Fibroblast of skin of scalp (primary cell): ENCODE measurements at places on chromosomes 13 and 19.

DNA sequence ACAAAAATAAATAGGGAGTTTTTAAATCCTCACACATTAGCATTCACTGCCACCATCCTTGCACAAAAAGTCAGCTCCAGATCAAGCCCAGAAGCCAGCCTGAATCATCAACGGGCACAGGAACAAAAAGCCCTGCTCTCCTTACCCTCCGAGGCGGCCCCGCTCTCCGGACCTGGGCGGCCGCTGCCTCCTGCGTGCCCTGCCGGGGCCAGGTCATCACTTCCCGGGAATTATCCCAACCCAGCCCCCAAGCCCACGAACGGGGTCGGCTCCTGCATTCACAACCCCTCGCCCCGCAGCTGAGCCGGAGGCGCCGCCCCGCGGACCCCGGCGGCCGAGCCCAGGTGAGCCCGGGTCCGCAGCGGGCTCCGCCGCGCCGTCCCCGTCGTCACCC lies 754 bp downstream of the DNAJB1 start:
- no peak for DNase-seq

DNA sequence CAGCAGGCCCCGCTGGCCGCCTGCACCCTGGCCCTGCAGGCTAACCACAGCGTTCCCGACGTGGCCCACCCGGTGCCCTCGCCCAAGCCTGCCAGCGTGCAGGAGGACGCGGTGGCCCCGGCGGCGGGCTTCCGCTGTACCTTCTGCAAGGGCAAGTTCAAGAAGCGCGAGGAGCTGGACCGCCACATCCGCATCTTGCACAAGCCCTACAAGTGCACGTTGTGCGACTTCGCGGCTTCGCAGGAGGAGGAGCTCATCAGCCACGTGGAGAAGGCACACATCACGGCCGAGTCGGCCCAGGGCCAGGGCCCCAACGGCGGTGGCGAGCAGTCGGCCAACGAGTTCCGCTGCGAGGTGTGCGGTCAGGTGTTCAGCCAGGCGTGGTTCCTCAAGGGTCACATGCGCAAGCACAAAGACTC lies 72.1 kb downstream of the ZNF536 start:
- no peak for DNase-seq

GRCh38 chr13:63381078-63381859 lies 1965.6 kb upstream of the PCDH20 start:
- peak; percentile 1 for DNase-seq

DNA sequence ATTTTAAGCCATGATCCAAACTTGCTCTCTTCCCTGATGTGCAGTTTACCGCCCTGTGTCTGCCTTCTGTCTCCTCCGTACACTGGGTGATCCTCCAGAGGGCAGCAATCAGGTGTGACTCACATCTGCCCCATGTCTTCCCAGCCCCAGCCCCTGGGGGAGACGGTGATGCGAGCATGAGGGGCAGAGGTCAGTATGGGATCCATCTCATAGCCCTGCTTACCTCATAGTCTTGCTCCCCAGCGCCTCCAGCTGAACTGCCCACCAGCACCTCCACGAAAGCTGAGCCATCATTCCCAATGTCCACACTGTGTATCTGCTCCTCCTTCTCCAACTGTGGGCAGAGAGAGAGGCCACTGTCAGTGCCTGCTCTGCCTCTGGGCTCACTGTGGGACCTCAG lies 14.6 kb downstream of the XRCC1 start:
- DNase-seq = no peak

DNA sequence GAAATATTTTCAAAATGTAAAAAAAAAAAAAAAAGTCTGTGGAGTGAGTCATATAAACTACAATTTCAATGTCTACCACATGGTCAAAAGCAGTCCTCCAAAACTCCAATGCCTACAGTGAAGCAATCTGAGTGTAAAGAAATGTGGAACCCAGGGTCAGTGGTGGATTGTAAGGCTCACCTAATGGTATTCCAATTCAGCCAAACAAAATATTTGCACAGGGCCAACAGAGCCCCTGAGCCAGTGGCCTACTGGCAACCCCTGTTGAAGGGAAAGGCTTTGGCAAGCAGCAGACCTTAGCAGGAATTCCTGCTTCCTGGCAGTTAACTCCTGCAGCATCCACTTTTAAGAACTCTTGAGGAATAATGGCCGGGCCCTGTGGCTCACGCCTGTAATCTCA lies 3.4 kb downstream of the DNMT1 start:
- peak; percentile 64 for DNase-seq

- DNase-seq = no peak
Measured at GRCh38 chr19:11375143-11375948, 880 bp downstream of the SWSAP1 start.

DNA sequence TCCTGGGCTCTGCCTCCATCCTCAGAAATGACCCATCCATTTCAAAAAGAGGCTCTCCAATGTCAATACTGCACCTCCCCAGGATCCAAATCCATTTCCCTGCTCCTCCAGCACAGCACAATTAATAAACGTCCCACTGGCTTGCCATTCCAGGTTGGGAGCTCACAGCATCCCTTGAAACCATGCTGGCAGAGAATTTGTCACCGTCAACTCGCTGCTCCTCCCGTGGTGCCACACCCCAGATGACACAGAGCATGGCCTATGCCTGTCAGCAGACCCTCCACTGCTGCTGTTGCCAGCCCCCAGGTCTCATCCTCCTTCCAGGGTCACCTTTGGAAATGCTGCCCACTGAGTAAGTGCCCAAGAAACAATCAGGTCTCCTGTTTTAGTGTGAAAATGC lies 53.0 kb upstream of the UQCRFS1 start:
- DNase-seq = no peak

DNA sequence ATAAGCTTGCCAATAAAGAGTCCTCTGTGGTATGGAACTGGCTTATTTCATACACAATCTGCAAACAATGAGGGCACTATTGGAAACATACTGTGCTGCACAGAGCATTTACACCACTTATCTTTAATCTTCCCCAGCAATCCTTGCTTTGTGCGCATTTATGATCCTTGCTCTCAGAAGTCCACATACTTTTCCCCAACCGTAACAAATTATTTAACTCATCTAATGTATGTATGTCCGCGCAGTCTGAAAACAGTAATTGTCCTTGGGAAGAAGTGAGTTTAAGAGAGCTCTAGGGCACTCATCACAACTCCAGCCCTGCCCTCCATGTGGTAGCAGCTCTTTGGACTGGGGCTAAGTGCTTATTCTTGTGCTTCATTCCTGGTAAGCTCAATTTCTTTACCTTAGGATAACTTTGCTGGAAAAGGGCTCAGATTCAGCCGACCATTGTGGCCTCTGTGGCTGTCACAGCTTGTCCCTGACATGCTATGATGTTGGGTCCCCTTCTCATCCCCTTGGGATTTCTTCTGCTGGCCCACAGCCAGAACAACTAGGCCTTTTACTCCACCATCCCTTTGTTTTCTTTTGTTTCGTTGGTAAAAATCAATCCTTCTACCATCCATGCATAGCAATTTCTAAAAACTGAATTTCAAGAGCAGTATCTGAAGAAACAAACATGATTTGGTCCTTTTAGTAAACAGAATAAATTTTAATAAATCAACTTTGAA lies 152.7 kb downstream of the TNFRSF19 start:
- DNase-seq = no peak

DNA sequence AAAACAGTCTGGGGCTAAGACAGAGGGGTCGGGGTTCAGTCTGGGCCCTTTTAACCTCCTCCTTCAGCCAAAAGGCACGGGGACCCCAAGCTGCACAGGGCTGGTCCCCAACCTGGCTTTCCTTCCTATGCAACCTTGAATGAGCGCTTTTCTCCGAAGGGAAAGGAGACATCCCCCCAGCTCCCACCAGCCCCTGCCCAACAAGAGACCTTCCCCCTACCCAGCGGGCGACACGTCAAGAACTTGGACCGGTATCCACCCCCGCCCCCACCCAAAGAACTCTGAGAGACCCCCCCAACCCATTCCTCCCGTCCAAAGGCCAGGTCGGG lies 35.0 kb upstream of the NANOS3 start:
- DNase-seq = no peak

DNA sequence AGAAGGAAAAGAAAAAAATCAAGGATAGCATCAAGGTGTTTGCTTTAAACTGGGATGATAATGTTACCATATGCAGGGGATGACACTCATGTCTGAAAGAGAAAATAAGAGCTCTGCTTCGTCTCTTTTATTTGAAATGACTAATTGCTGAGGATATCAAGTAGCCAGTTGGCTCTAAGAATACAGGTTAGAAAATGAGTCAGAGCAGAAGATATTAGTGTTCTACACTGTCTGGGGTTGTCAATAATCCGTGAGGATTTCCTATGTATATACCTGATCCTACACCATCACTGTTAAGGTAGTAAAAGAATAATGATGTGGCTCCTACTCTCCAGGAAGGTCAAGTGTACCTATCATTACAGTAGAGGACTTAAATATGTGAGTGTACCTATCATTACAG lies 562.5 kb downstream of the GPC6 start:
- no peak for DNase-seq

- no peak for DNase-seq
Measured at GRCh38 chr13:31433746-31434145, 234.0 kb downstream of the B3GLCT start.

DNA sequence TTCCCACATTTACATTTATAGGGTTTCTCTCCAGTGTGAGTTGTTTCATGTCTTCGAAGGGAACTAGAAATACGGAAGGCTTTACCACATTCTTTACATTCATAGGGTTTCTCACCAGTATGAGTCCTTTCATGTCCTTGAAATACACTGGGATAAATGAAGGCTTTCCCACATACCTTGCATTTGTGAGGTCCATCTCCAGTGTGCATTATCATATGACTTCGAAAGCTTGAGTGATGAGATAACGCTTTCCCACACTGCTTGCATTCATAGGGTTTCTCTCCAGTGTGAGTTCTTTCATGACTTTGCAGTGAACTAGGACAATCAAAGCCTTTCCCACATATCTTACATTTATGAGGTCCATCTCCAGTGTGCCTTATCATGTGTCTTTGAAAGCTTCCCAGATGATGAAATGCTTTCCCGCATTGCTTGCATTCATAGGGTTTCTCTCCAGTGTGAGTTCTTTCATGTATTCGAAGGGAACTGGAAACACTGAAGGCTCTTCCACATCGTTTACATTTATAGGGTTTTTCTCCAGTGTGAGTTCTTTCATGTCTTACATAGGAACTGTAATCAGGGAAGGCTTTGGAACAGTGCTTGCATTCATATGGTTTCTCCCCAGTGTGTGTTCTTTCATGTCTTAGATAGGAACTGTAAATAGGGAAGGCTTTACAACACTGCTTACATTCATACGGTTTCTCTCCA lies 15.1 kb downstream of the ZNF442 start:
- DNase-seq = no peak

DNA sequence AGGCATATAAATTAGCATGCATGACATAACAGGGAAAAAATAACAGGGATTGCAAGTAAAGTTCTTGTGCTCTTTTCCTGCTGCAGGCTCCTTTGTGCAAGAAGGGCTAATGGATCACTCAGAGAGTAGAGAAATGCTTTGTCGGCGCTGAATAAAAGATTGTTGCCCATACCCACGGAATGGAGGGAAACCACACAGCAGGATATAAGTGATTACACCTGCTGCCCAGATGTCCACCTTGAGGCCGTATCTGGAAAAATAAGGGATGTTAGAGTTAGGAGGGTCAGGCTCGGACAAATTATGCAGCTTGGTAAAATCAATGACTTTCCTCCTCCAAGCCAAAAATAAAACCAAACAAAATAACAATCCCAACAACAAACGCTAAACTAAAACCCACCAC lies 322.3 kb downstream of the DCLK1 start:
- no peak for DNase-seq

- DNase-seq = peak; percentile 45
Measured at GRCh38 chr13:38180126-38180525, 169.5 kb upstream of the UFM1 start.

DNA sequence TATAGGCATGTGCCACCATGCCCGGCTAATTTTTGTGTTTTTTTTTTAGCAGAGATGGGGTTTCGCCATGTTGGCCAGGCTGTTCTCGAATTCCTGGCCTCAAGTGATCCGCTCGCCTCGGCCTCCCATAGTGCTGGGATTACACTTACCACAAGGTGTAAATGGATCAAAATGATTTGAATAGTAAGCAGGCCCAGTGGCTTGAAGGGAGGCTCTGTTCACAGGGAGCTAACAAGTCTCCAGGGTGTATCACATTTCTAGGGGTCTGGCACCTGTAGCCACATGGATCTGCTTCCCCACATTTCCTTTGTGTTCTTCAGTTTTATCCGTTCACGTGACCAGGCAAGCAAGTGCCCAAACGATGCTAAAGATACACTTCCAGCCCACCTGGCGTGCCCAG lies 13.5 kb upstream of the CNFN start:
- DNase-seq = no peak

DNA sequence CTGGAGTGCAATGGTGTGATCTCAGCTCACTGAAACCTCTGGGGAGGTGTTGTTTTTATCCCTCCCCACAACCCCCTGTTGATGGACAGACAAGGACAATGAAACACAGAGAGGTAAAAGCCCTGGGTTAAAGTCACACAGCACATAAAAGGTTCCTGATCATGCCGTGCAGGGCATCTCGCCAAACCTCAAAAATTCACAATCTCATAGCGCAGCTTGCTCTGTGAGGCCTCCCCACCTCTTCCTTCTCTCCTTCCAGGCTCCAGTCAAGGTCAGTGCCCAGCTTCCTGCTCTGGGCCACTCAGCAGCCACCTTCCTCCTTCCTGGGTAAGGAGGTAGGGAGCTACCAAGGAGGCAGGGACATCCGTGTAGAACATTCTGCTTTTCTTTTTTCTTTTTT lies 2.3 kb downstream of the FUT2 start:
- peak; percentile 76 for DNase-seq

GRCh38 chr19:11673608-11674041 lies 65.1 kb downstream of the ZNF823 start:
- peak; percentile 58 for DNase-seq

DNA sequence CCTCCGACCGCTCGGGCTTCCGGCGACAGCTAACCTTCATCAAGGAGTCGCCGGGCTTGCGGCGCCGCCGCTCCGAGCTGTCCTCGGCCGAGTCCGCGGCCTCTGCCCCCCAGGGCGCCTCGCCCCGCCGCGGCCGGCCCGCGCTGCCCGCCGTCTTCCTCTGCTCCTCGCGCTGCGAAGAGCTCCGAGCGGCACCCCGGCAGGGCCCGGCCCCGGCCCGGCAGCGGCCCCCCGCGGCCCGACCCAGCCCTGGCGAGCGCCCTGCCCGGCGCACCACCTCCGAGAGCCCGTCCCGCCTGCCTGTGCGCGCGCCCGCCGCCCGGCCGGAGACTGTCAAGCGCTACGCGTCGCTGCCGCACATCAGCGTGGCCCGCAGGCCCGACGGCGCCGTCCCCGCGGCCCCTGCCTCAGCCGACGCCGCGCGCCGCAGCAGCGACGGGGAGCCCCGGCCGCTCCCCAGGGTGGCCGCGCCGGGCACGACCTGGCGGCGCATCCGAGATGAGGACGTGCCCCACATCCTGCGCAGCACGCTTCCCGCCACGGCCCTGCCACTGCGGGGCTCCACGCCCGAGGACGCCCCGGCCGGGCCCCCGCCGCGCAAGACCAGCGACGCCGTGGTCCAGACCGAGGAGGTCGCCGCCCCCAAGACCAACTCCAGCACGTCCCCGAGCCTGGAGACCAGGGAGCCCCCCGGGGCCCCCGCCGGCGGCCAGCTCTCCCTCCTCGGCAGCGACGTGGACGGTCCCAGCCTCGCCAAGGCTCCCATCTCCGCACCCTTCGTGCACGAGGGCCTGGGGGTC lies 9.6 kb downstream of the C19orf25 start:
- no peak for DNase-seq
